Naive thymus-derived CD8-positive, alpha-beta T cell (primary cell): ENCODE measurements at places on chromosomes 3 and 15. TPM values are rescaled to one million over a fixed set of nuclear protein-coding genes. Genes with fewer than 3 reads are reported as not detected.

DNA sequence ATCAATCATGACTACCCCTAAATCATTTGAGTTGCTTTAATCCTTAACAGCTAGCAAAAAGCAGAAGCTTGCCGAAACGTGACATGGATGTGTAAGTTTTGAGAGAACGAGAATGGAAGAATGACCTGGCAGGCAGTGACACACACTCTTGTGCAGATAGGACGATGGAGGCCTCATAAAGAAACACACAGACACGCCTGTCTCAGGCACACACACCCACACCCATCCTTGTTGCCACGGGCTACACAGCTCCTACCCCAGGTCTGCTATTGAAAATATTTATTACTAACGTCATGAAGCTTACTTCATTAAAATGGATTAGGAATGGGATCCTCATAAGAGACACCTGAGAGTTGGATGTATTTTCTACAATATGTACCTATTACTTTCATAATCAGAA, 8.5 kb downstream of the MYO5C start:
- no peaks in the 10 kb centered on the region for H3K36me3 ChIP-seq
- H3K4me3 ChIP-seq, result no peak overlapping the region
- no peak overlapping the region for H3K27ac ChIP-seq
- no peaks in the 10 kb centered on the region for H3K4me1 ChIP-seq

- peaks cover 4% of the 10 kb centered on the region for H3K4me1 ChIP-seq
- no peaks in the 10 kb centered on the region for H3K36me3 ChIP-seq
- no peak overlapping the region for H3K4me3 ChIP-seq
- peaks cover 10% of the 10 kb centered on the region for H3K27me3 ChIP-seq
These were observed 57.9 kb downstream of the ITGB5 start for GRCh38 chr3:124829178-124829818.

FLNB gene
- 76.7 TPM for total RNA-seq

ISL2 gene
- not detected for total RNA-seq

DNA sequence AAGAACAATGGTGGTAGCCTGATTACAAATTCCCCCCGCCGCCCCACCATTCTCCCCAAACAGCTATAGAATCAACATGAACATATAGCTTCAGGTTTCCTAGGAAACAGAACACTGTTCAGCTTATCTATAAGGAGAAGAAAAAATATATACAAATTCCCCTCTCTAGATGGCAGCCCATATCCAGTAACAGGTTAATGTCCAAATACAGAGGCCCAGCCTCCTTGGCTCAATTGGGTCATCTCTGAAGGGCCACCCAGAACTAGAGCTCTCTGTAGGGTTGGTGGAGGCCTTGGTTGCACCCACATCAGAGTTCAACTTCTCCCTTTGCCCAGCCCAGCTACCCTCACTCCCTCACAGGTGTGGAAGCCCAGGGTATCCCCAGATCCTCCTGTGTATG, 91.5 kb upstream of the ADAMTS17 start:
- H3K4me3 ChIP-seq, result no peak overlapping the region
- no peaks in the 10 kb centered on the region for H3K27me3 ChIP-seq
- DNase-seq, result no peak

ADCY5 gene
- total RNA-seq, result not detected

- DNase-seq, result no peak
- no peak overlapping the region for H3K27ac ChIP-seq
- no peak overlapping the region for H3K4me3 ChIP-seq
- peaks cover 16% of the 10 kb centered on the region for H3K27me3 ChIP-seq
These were observed 10.6 kb upstream of the DNAAF4 start for GRCh38 chr15:55518641-55519040.

- H3K27me3 ChIP-seq, result no peaks in the 10 kb centered on the region
- no peak for DNase-seq
- peaks cover 68% of the 10 kb centered on the region for H3K36me3 ChIP-seq
- no peak overlapping the region for H3K4me3 ChIP-seq
- H3K27ac ChIP-seq, result peak overlapping the region; percentile 71
These were observed 37.6 kb downstream of the MTMR10 start for GRCh38 chr15:30953731-30954378.

DNA sequence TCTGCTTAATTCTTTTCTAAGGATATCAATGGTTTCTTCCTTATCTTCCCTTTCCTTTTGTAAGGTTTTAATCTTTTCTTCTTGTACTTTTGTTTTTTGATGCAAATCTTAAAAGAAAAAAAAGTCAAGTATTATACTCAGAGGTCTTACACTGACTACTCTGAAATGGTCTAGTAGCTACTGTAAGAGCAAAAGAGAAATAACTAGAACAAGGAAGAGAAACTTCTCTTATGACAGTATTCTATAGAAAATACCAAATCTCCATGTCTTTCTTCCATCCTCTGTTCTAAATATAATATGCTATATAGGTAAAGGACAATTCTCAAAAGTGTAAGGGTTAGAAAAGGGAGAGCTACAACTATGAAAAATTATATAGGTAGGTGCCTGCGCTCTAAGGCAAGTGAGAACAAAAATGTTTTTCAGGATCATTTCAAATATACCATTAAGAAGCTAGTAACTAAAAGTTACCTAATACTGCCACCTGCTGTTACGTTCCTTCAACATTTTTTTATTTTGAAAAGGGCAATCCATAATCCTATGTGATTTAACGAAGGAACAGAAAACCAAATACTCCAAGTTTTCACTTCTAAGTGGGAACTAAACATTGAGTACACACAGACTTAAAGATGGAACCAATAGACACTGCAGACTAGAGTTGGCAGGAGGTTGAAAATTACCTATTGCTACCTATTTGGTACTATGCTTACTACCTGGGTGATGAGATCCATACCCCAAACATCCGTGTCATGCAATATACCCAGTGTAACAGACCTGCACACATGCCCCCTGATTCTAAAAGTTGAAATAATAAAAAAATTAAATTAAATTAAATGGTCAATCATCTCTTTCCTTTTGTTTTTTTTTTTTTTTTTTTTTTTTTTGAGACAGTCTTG, 36.7 kb downstream of the CIP2A start:
- H3K4me3 ChIP-seq, result no peak overlapping the region
- no peaks in the 10 kb centered on the region for H3K27me3 ChIP-seq
- no peak for DNase-seq
- no peak overlapping the region for H3K27ac ChIP-seq

SSUH2 gene
- total RNA-seq, result not detected

- no peaks in the 10 kb centered on the region for H3K36me3 ChIP-seq
- no peaks in the 10 kb centered on the region for H3K27me3 ChIP-seq
- no peaks in the 10 kb centered on the region for H3K4me1 ChIP-seq
- no peak overlapping the region for H3K4me3 ChIP-seq
- no peak for DNase-seq
- H3K27ac ChIP-seq, result no peak overlapping the region
These were observed 430.4 kb upstream of the CCDC54 start for GRCh38 chr3:106946866-106947265.

GRCh38 chr3:101784855-101785613, 6.0 kb downstream of the NXPE3 start:
- H3K36me3 ChIP-seq, result no peaks in the 10 kb centered on the region
- peak overlapping the region; percentile 94 for H3K27ac ChIP-seq

GRCh38 chr15:90552162-90552928, 22.6 kb downstream of the CRTC3 start:
- H3K27me3 ChIP-seq, result no peaks in the 10 kb centered on the region
- peaks cover 22% of the 10 kb centered on the region for H3K4me1 ChIP-seq
- H3K36me3 ChIP-seq, result peaks cover 5% of the 10 kb centered on the region
- DNase-seq, result no peak
- H3K4me3 ChIP-seq, result no peak overlapping the region

- peaks cover 4% of the 10 kb centered on the region for H3K4me1 ChIP-seq
- no peak overlapping the region for H3K4me3 ChIP-seq
- H3K27me3 ChIP-seq, result peaks cover 2% of the 10 kb centered on the region
- H3K36me3 ChIP-seq, result no peaks in the 10 kb centered on the region
- no peak overlapping the region for H3K27ac ChIP-seq
These were observed 22.9 kb downstream of the MITF start for GRCh38 chr3:69761896-69762767.

DNA sequence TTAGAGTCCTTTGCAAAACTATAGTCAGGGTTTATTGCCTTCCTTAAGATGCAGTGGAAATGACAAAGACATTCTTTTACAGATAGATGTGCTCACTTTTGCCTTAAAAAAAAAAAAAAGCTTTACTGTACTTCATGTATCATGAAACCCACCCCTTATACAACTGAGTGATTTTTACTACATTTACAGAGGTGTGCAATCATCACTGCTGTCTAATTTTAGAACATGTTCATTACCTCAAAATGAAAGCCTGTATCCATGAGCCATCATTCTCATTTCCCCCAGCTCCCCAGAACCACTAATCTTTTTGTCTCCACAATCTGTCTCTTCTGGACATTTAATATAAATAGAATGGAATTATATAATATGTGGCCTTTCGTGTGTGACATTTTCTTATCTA, 111.9 kb downstream of the NR1I2 start:
- peaks cover 9% of the 10 kb centered on the region for H3K36me3 ChIP-seq
- no peak for DNase-seq
- H3K27ac ChIP-seq, result peak overlapping the region; percentile 54

CPA3 gene
- total RNA-seq, result not detected

FGF12 gene
- total RNA-seq, result not detected

GRCh38 chr3:123034996-123035395, 7.4 kb upstream of the SEMA5B start:
- no peaks in the 10 kb centered on the region for H3K4me1 ChIP-seq
- DNase-seq, result no peak
- H3K27me3 ChIP-seq, result peaks cover 36% of the 10 kb centered on the region
- no peak overlapping the region for H3K4me3 ChIP-seq

- no peak overlapping the region for H3K4me3 ChIP-seq
- DNase-seq, result no peak
- no peaks in the 10 kb centered on the region for H3K4me1 ChIP-seq
- peaks cover 6% of the 10 kb centered on the region for H3K27me3 ChIP-seq
These were observed 32.3 kb downstream of the MYO1E start for GRCh38 chr15:59340325-59340724.
